CD4-positive, alpha-beta memory T cell (primary cell): ENCODE measurements at places on chromosomes 5 and 9. TPM values are rescaled to one million over a fixed set of nuclear protein-coding genes. Genes with fewer than 3 reads are reported as not detected.

The FAM169A gene
- polyA plus RNA-seq: 8.9 TPM

The SLC34A1 gene
- not detected for polyA plus RNA-seq

The TNFSF15 gene
- not detected for polyA plus RNA-seq

The DMRTA1 gene
- polyA plus RNA-seq: 0.03 TPM

The ADGRD2 gene
- polyA plus RNA-seq: not detected

The PKN3 gene
- polyA plus RNA-seq: 1.3 TPM
